ENCODE measurements at places on chromosomes 12 and 14.

GRCh38 chr14:101840649-101841369 is 79.3 kb downstream of the PPP2R5C start:
- DNase-seq: no peak

DNA sequence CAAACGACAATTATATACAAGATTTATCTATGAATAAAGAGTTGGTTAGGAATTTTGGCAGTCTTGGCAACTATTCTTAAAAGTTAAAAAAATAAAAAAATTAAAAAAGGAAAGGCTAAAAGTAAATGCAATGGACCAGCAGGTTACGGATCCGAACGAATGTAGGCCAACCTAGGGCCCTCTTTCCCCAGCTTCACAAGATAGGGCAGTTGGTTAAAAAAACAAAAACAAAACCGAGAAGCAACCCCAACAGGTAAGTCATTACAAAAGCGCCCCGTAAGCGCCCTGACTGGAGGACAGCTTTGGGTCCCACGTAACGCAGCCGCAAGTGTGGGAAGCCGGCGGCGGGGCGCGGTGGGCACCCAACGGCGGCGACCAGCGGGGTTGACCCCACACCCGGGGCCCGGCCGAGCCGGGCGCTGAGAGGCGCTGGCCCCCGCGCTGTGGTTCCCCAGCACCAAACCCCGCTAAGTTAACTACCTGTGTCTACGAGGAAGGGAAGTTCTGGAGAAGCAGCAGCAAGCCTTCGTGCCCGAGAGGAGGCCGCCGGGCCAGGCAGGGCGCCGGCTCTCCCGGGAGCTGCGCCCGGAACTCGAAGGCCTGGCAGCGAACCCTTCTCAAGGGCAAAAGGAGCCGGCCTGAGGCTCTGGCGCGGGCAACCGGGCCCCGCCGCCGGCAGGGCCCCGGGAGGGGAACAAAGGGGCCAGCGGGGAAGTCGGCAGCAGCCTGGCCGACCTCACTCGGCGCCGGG is 882 bp downstream of the HECTD1 start:
- DNase-seq: peak; percentile 36

- no peak for DNase-seq
Observed at GRCh38 chr12:1616233-1617066, 12.6 kb upstream of the WNT5B start.

- no peak for DNase-seq
Observed at GRCh38 chr12:107200394-107200793, 107.0 kb upstream of the CRY1 start.

DNA sequence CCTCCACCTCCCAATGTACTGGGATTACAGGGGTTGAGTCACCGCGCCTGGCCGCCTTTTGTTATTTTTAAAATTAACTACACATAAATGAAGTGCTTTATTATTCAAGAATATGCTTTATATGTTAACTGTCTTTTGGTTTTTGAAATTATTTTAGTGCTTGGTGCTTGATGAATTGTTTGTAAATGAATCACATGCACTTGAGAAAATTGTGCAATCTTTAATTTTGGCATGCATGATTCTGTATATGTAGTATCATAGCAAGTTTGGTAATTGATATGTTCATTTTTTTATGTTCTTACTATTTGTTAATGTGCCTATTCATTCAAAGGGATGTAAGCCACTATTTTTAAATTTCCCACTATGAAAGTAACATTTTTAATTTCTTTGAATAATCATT is 440.9 kb downstream of the NAV3 start:
- no peak for DNase-seq

- no peak for DNase-seq
Observed at GRCh38 chr12:50562520-50563433, 58.0 kb downstream of the DIP2B start.

GRCh38 chr14:95319312-95320077 is at the start of gene CLMN:
Gene CLMN (minus strand): TSS chr14:95319908. CDS start chr14:95319792, 116 bp downstream.
- peak; percentile 5 for DNase-seq

DNA sequence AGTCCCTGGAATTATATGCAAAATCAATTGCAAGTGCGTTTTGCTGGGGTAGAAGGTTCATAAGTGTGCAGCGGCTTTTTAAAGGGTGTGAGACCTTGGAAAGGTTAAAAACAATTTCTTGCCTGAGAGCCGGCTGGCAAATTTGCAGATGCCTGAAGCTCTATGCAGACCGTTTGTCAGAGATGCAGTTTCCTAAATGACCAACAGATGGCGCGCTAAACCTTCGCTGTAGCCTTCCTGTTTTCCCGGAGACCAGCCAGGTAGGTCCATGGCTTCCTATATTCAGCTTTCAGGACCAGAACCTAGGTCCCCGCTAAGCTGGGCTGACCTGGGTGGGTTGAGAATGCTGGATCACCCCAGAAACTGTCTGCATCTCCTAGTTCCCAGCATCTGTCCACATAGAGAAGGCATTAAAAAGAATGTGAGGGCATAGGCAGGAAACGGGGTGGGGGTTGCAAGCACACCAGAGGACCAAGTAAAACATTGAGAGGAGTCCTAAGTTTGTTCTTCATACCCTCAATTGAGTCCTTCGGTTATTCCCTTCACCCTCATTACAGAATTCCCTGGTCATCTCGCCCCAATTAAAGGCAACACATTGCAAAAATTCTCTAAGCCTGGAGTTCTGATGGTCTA is 5.7 kb upstream of the NOS1 start:
- peak; percentile 17 for DNase-seq

GRCh38 chr12:70176290-70176689 is 66.9 kb upstream of the CNOT2 start:
- no peak for DNase-seq

- no peak for DNase-seq
Observed at GRCh38 chr14:94470311-94470710, 5.7 kb downstream of the SERPINA9 start.

GRCh38 chr12:108112832-108113556 is 16.1 kb upstream of the WSCD2 start:
- DNase-seq: no peak

DNA sequence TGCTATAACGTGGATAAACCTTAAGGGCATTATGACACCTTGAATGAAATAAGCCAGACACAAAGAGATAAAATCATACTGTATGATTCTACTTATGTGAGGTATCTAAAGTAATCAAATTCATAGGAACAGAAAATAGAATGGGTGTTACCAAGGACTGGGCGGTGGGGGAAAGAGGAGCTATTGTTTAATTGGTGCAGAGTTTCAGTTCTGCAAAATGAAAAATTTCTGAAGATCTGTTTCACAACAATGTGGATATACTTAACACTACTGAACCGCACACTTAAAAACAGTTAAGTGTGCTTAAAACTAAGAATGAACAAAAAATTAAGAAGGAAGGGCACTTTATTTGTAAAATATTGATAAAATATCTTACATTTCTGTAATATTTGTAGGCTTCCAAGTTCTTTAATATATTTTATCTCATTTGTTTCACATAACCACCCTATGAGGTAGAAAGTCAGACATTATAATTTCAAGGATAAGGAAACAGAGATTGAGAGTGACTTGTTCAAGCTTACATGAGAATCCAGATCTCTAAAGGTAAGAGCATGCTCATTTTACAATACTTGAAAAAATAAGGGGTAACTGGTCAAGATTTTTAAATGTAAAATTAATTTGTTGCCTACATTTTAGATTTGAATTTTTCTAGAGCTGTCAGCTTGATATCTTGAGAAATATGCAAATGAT is 14.9 kb downstream of the LTA4H start:
- DNase-seq: no peak

GRCh38 chr12:131949431-131950181 is at the start of gene EP400:
Gene EP400 (plus strand): TSS chr12:131949942. CDS start chr12:131960620, 10,678 bp downstream.
- DNase-seq: peak; percentile 95

GRCh38 chr12:107404981-107405380 is 280.6 kb upstream of the PWP1 start:
- DNase-seq: peak; percentile 8

DNA sequence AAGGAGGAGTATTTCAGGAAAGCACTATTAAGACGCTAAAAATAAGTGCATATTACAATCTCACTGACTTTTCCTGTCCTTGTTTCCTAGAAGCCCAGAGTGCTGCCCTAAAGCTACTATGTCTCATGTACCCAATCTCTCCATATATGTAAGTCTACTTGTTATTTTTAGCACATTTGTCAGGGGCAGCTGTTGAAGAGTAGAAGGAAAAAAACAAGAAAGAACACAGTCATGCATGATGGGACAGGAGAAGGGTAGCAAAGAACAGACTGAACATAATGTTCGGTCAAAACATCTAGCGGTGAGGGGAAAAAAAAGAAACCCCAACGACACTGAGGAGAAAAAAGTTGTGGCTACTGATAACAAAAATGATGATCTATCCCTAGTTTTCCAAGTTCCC is 14.3 kb downstream of the YBX3 start:
- no peak for DNase-seq
